IMR-90 (cell line): ENCODE measurements at places on chromosomes 3 and 15.

GRCh38 chr3:139292711-139293664 is 50.8 kb upstream of the MRPS22 start:
- H3K27ac ChIP-seq = peak overlapping the region; percentile 80
- H3K27me3 ChIP-seq = no peaks in the 10 kb centered on the region
- peaks cover 25% of the 10 kb centered on the region for H3K4me1 ChIP-seq

DNA sequence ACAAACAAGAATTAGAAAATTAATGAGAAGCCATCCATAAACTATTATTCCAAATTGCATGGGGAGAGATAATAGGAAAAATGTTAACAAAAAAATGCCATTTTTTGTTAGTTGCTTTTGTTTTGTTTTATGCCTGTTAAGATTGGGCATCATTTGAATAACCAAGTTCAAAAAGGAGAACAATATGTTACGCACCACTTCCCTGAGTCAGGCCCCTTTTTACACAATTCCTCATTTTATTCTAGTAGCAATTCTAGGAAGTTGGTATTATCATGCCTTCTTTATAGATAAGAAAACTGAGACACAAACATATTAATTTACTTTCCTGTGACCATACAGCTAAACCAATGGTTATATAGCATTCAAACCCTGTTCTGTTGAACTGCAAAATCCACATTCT is 736.9 kb upstream of the CCDC54 start:
- no peaks in the 10 kb centered on the region for H3K4me1 ChIP-seq
- H3K4me3 ChIP-seq = no peak overlapping the region
- DNase-seq = no peak
- no peaks in the 10 kb centered on the region for H3K27me3 ChIP-seq
- H3K27ac ChIP-seq = no peak overlapping the region

DNA sequence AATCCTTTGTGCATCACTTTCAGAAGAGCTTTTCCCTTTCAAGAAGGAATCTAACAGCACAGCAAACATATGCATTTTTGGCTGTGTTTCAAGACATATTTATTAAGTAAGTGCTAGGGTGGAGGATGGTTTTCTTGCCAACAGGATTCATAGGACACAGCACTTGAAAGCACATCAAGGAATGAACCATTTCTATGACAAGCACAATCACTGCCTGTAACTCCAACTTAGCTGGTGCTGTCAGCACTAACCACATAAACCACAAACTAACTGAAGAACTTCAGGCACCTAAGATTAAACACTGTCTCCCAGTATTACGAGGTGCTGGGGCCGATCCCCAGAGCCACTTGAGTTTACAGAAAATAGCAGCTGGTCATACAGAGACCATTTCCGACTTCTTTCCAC is 35.4 kb upstream of the SPRED1 start:
- peak; percentile 76 for DNase-seq
- H3K36me3 ChIP-seq = no peaks in the 10 kb centered on the region
- H3K4me1 ChIP-seq = peaks cover 5% of the 10 kb centered on the region
- H3K4me3 ChIP-seq = no peak overlapping the region
- H3K27ac ChIP-seq = no peak overlapping the region
- H3K27me3 ChIP-seq = no peaks in the 10 kb centered on the region

- H3K27me3 ChIP-seq = no peaks in the 10 kb centered on the region
- H3K4me1 ChIP-seq = no peaks in the 10 kb centered on the region
These were observed 13.7 kb downstream of the NTRK3 start for GRCh38 chr15:88242586-88243555.

GRCh38 chr3:17431004-17431403 is 311.4 kb downstream of the TBC1D5 start:
- H3K36me3 ChIP-seq = no peaks in the 10 kb centered on the region
- DNase-seq = peak; percentile 53
- no peaks in the 10 kb centered on the region for H3K27me3 ChIP-seq
- no peak overlapping the region for H3K4me3 ChIP-seq

GRCh38 chr3:54321520-54321919 is 199.2 kb downstream of the CACNA2D3 start:
- no peaks in the 10 kb centered on the region for H3K27me3 ChIP-seq
- no peak overlapping the region for H3K4me3 ChIP-seq
- no peaks in the 10 kb centered on the region for H3K36me3 ChIP-seq
- no peaks in the 10 kb centered on the region for H3K4me1 ChIP-seq
- no peak for DNase-seq

DNA sequence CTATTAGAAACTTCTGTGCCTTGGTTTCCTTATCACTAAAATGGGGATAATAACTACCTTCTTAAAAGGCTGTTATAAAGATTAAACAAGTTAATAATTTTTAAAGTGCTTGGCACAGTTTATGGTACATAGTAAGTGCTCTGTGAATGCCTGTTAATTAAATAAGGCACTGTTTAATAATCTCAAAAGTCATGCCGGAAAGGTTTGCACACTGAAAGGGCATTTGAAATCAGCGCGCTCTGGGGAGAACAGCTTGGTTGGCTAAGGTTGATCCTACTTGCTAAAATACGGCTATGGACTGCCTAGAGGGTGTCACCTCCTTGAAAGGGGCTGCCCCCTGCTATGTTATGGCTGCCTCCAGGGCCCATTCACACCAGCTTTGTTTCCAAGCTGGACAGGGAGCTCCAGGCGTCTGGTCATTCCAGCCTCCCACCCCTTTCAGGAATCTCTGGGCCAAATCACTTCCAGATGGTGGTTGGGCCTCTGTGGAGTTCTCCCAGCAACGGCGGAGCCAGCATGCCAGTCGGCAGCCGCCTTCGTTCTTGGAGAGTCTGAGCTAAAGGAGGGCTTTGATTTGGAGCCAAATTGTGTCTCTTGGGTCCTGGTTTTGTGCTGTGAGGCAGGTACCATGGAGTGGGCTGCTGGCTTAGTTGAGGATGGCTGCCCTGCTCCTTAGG is 5.9 kb downstream of the FLNB start:
- peak overlapping the region; percentile 40; the same call in 1 of the 2 replicates for H3K27ac ChIP-seq
- peaks cover 5% of the 10 kb centered on the region; the same call in 1 of the 2 replicates for H3K36me3 ChIP-seq
- peak; percentile 90 for DNase-seq

DNA sequence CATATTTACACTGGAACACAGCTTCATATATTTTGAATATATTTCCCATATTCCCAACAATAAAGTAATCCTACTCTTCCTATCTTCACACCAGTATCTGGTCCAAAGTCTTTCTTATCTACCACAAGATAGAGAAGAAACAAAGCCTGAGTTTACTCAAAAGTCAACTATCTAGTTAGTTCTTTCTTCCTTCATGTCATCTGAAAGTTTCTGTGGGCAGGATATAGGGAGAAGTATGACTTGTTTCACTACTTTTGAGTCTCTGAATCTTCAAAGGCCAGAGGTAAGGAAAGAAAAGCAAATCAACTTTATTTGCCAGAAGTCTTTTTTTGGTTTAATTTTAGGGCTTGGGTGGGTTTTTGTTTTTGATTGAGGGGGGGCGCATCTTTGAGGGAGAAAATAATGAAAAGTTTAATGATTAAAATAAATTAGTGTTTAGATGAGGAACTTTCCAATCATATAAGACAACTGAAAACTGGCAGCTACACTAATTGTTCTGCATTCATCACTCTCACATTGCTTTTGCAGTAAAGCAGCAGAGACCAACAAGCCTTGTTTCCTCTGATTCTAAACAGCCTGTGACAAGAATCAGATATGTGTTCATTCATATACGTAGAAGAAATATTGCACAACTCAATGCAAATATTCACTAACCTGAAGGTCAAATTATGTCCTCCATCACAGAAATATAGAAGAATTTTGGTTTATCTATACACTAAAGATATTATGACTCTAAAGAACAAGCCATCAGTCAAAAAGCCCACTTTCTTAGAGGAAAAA is 421.4 kb downstream of the SHQ1 start:
- no peaks in the 10 kb centered on the region for H3K4me1 ChIP-seq
- no peaks in the 10 kb centered on the region for H3K36me3 ChIP-seq
- no peak for DNase-seq
- no peaks in the 10 kb centered on the region for H3K27me3 ChIP-seq

GRCh38 chr15:100809587-100809986 is 70.0 kb upstream of the ALDH1A3 start:
- no peaks in the 10 kb centered on the region for H3K36me3 ChIP-seq
- H3K27ac ChIP-seq = no peak overlapping the region
- peak; percentile 15 for DNase-seq
- H3K4me3 ChIP-seq = no peak overlapping the region

DNA sequence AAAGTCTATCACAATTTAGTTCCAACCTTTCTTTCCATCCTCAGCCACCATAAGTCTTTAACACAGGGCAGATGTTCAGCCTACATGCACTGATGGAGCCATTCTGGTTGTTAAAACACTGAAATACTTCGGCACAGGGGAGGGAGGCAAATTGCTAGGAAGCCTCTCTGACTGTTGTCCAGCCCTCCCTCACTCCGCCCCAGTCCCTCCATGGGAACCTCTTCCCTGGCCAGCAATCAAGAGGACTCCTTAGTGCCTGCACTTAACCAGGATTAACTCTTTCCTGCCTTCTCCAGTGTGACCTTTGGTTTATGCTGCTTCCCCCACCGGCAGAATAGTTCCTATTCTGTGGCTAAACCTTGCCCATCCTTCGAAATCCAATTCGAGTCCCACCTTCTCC is 47.0 kb upstream of the USP3 start:
- no peak overlapping the region for H3K4me3 ChIP-seq
- no peaks in the 10 kb centered on the region; the same call in 1 of the 2 replicates for H3K27me3 ChIP-seq
- no peaks in the 10 kb centered on the region for H3K36me3 ChIP-seq
- no peak for DNase-seq
- H3K27ac ChIP-seq = no peak overlapping the region
- H3K4me1 ChIP-seq = peaks cover 7% of the 10 kb centered on the region

- peaks cover 4% of the 10 kb centered on the region; the same call in 1 of the 2 replicates for H3K27me3 ChIP-seq
- no peak overlapping the region for H3K4me3 ChIP-seq
- DNase-seq = no peak
- no peaks in the 10 kb centered on the region for H3K4me1 ChIP-seq
- no peaks in the 10 kb centered on the region for H3K36me3 ChIP-seq
- H3K27ac ChIP-seq = no peak overlapping the region
These were observed 76.0 kb downstream of the SRGAP3 start for GRCh38 chr3:9173445-9173844.

GRCh38 chr15:58465866-58466517 is 34.2 kb downstream of the LIPC start:
- H3K4me3 ChIP-seq = no peak overlapping the region
- H3K27ac ChIP-seq = no peak overlapping the region
- peaks cover 11% of the 10 kb centered on the region for H3K4me1 ChIP-seq
- no peaks in the 10 kb centered on the region for H3K36me3 ChIP-seq

- H3K4me3 ChIP-seq = no peak overlapping the region
- H3K27me3 ChIP-seq = no peaks in the 10 kb centered on the region
- peaks cover 28% of the 10 kb centered on the region for H3K4me1 ChIP-seq
- H3K27ac ChIP-seq = peak overlapping the region; percentile 63; the same call in 1 of the 2 replicates
- peaks cover 62% of the 10 kb centered on the region for H3K36me3 ChIP-seq
These were observed 17.1 kb downstream of the TPM1 start for GRCh38 chr15:63059573-63060216.

GRCh38 chr15:67076147-67076843 is 10.9 kb downstream of the SMAD3 start:
- H3K36me3 ChIP-seq = peaks cover 49% of the 10 kb centered on the region
- H3K27ac ChIP-seq = peak overlapping the region; percentile 51
- H3K4me1 ChIP-seq = peaks cover 45% of the 10 kb centered on the region
- H3K27me3 ChIP-seq = no peaks in the 10 kb centered on the region
- peak; percentile 93 for DNase-seq
- H3K4me3 ChIP-seq = no peak overlapping the region

DNA sequence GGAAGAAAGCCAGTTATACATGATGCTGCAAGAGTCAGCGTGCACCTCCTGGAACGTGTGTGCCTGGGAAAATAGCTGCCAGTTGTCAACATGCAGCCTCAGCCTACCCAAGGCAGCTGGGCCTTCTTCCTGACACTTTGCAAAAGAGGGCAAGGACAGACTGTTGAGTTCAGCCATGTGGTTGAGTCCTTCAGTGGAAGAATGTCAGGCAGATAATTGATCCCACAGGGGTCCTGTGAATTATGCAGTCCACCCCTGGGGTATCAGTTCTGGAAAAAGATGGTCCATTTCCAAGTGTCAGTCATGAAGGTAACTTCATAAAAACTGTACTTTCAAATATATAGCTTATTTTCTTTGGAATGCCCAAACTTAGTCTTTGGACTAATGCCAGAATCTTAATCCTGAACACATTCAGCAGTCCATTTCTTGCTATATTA is 79.6 kb downstream of the ARNT2 start:
- peak overlapping the region; percentile 95 for H3K27ac ChIP-seq
- no peak overlapping the region for H3K4me3 ChIP-seq
- no peaks in the 10 kb centered on the region for H3K36me3 ChIP-seq
- no peaks in the 10 kb centered on the region for H3K27me3 ChIP-seq
